ENCODE measurements at places on chromosomes 13 and 19. TPM values are rescaled to one million over a fixed set of nuclear protein-coding genes. Genes with fewer than 3 reads are reported as not detected.

DNA sequence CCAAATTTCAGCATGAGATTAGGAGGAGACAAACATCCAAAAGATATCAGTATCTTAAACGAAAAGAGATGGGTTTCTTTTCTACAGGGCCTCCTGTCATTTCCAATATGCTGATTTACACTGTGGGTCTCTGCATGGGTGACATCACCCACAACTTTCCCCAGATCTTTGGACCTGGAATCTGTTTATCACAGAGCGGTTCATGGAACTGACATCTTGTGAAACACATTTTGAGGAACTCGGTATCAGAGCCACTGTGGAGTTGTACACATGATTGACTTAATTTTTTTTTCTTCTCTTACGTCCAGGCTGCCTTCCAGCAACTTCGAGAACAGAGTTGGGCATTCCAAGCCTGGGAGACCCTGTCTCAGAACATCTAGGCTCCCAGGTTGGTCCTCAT is 80.2 kb upstream of the SERP2 start:
- H3K4me1 ChIP-seq: peaks cover 32% of the 10 kb centered on the region
- peak overlapping the region; percentile 66 for H3K27ac ChIP-seq
- no peak overlapping the region for H3K4me3 ChIP-seq
- H3K27me3 ChIP-seq: no peaks in the 10 kb centered on the region
- no peaks in the 10 kb centered on the region for H3K36me3 ChIP-seq
- no peak for DNase-seq

Gene URAD
- total RNA-seq: not detected

Gene SULT2B1
- not detected for total RNA-seq

DNA sequence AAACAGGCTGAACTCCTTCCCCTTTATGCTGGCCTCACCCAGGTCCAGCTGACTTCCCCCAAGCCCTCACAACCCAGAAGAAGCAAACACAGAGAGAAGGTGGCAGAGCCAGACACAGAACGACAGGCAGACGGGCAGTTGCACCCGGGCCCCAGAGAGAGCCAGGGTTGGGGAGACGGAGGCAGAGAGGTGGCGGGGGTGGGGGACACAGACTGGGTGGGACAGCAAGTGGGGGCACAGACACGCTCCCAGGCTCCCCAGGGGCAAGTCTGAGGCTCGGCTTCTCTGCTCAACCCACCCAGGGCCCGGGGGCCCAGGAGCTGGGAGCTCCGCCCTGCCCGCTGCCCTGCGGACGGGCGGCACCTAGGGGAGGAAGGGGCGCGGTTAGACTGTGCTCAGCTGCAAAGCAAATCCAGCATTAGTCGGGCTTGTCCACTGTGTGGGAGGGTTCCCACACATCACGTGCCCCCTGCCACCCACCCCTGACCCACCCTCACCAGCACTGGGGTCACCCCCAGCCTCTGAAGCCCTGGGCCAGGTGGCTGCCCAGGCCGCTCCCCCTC is 31.3 kb upstream of the ASF1B start:
- H3K36me3 ChIP-seq: peaks cover 49% of the 10 kb centered on the region
- peak; percentile 81 for DNase-seq
- H3K27ac ChIP-seq: no peak overlapping the region
- H3K4me3 ChIP-seq: no peak overlapping the region

Gene C3
- 75.1 TPM for total RNA-seq
